Substantia nigra (tissue), 51 donors: ENCODE measurements at places on chromosomes 2 and 18.
A peak's percentile ranks its signal among the peaks of the same experiment; 100 is the strongest.

DNA sequence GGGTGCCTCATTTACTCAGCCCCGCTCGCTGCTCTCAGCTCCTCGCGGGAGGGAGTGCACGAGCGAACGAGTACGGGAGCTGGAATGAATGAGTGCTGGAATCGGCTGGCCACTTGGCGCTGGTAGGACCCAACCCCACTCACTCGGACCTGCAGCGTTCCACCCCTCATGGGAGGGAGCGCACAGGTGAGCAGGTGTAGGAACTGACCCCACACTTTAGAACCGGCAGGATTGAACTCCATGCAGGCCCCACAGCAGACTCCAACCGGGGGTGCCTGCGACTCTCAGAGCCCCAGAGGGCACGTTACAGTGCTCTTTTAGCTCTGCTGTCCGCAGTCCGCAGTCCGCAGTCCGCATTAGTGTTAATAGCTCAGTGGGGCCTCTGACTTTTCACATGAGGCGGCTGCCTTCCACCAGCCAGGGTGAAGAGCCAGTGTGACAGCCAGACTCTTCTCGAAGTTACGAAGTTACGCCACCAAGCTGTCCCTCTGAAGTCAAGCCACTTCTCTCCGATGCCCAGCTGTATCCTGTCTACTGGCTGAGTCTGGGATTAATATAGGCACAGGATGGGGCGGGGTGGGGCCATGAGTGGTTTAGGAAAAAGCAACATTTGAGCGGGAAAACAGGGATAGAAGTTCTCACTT, 102.7 kb upstream of the ARHGAP15 start:
- no peak for DNase-seq

DNA sequence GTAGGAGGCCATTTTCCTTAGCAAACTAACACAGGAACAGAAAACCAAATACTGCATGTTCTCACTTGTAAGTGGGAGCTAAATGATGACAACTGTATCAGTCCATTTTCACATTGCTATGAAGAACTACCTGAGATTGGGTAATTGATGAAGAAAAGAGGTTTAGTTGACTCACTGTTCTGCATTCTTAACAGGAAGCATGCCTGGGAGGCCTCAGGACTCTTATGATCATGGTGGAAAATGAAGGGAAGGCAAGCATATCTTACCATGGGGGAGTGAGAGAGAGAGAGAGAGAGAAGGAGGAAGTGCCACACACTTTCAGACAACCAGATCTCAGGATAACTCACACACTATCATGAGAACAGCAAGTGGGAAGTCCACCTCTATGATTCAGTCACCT, 105.3 kb downstream of the PARD3B start:
- no peak for DNase-seq

DNA sequence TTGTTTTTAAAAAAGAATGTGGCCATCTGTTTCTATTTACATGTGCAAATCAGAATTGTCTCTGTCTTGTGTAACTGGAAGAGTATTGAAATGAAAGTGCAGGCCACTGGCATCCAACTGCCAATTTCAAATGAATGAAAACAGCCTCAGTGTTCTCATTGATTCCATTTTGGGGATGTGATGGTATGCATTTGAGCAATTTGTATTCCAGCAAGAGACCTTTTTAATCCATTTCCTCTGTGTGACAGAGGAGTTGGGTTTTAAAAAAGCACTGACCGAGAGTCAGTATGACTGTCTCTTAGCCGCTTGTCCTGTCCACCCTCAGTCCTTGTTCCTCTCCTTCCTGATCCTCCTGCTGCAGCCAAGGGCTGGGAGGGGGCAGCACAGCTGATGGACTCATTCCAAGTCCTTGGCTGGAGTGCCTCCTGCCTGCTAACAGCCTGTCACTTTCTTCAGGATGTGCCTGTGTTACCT, 50.0 kb downstream of the ASAP2 start:
- DNase-seq, result peak; percentile 30

DNA sequence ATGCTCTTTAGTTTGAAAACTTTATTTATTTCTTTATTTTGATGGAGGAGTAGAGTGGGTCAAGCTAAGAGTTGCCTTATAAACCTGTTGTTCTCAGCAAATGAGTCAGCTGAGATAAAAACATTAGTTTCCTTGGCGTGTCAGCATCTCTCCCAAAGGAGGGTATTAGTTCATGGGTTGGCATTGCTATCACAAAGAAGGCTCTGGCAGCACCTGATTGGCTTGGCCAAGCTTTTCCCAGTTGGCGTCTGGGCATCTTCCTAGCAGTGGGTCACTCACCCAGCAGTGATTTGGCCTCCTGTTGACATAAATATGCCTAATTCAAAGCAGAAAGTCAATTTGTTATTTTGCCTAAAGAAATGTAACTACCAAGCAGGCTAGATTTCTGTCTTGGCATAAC, 200.7 kb upstream of the TNP1 start:
- no peak for DNase-seq

- no peak for DNase-seq
Measured at GRCh38 chr2:230902180-230902899, 22.7 kb downstream of the GPR55 start.

GRCh38 chr2:240925568-240926515, 19.7 kb downstream of the CROCC2 start:
- DNase-seq, result no peak

DNA sequence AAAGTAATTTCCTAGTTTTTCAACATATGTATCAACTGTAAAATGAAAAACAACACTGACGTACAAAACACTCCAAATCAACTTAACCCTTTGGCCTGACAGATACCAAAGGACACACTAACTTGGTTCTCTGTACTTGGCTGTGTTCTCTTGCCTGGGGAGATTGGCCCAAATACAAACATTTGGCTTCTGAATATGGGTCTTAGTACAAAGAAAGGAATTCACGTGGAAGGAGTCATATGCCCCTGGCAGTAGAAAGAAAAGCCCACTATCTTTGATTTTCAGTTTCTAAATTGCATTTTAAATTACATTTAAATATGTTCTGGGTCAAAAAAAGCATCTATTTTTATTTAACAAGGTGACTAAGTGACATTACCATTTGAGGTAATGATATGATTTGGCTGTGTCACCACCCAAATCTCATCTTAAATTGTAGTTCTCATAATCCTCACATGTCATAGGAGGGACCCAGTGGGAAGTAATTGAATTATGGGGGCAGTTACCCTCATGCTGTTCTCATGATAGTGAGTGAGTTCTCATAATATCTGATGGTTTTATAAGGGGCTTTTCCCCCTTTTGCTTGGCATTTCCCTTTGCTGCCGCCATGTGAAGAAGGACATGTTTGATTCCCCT, 153.6 kb upstream of the CCDC195 start:
- DNase-seq, result no peak

DNA sequence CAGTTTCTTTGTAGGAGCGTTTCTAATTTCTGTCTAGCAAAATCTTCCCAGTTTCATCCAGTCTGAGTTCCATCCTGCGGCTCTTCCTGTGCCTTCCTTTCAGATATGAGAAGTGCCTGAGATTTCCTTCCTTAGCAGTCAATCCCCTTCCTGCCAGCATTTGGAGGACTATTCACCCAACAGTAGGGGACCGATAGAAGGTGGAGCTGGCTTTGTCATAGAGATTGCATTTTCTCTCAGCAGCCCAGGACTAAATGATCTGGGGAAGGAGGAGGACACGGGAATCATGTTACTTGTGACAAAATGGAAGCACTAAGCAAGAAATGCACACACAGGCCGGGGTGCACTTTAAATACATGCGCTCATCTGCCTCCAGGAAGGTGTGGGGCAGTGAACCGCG, 5.6 kb upstream of the SMIM21 start:
- no peak for DNase-seq

- DNase-seq, result no peak
Measured at GRCh38 chr2:200311139-200311538, 4.6 kb downstream of the SPATS2L start.
